ENCODE measurements at places on chromosomes 7 and 10.

DNA sequence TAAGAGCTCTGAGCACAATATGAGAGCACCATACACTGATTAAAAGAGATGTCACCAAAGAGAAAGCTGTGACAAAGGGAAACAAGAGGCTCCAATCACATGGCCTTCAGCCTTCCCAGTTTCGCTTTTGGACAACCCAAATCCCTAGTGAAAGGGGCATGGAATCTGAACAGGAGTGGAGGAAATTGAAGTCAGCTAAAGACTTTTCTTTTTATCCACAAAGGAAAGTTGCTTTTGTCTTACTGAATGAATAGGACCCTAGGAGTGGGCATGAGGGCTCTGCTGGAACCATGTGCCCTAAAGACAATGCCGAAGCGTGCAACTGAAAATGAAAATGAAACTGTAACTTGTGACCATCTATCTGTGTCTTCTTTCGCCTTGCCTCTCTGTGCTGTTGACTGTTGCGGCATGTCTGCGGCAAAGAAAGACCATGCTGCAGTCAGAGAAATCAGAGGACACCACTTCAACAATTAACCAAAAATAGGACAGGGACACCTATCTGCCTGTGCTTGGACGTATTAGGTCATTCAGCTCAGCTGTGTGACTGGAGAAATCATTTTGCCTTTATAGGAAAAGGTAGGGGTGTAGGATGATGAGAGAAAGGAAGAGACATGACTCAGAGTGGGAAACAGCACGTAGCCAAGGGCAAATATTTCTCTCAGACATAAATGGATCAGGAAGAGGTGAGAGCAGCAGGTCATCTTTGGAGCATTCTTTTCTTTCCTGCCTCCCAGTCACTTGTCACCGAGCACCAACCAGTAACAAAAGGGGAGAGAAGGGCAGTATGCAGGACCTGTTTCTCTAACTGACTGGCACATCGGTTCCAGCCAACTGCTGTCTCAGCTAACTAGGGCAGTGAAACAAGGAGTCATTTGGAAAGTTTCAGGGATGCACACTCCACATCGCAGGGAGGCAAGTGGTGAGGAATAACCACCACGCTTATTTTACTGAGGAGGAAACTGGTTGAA is 12.3 kb downstream of the CAV2 start:
- DNase-seq = no peak

GRCh38 chr10:72801263-72801868 is 92.2 kb upstream of the OIT3 start:
- no peak for DNase-seq

DNA sequence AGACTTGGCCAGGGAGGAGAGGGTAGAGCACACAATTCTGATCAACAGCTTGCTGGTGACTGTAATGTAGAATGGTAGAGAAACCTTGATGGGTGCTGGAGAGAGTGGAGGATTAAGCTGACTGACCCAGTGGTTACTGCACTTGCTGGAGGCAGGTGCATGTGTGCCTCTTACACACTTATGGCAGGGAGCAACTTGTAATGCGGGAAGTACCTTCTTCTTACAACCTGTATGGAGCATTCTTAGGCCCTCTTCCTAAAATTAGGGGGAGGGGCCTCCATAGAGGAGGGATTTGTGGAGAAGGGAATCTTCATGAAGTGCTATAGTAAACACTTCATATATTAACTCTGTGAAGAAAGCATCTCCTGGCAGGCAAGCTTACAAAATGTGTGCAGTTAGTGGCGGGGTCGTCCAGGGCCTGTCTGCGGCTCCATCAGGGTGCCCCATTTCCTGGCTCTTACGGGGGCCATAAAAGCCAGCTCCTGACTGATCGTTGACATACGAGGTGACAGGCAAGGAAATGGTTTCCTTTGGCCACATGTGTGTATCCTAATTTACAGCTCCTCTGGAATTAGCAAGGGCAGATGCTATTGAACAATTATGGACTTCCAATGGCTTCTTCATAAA is 113.5 kb downstream of the RTKN2 start:
- DNase-seq = no peak

GRCh38 chr10:3512263-3512662 is 272.7 kb downstream of the KLF6 start:
- DNase-seq = no peak

- no peak for DNase-seq
Observed at GRCh38 chr10:94214481-94214893, 148.3 kb downstream of the NOC3L start.

DNA sequence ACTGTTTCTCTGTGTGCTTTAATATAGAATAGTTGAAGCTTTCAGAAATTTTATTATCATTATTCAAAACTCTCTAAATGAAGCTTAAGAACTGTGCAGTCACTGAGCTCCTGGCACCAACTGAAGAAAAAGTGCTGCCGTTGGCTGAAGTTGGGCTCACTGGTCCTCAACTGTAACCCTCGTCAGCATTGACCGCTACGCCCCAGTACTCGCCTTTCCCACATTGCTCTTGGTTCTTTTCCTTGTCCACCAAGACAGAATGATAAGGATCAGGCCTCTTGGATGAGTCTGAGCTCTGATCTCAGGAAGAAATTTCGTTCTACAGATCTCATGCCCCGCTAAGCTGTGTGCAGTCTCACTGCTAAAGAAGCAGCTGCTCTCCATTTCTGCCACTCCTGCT is 7.9 kb upstream of the TAF3 start:
- no peak for DNase-seq

- DNase-seq = no peak
Observed at GRCh38 chr10:99869581-99870122, 87.2 kb downstream of the ABCC2 start.

- DNase-seq = no peak
Observed at GRCh38 chr7:112199035-112199655, 7.1 kb downstream of the DOCK4 start.

GRCh38 chr7:43511029-43511428 is 71.9 kb upstream of the STK17A start:
- no peak for DNase-seq

DNA sequence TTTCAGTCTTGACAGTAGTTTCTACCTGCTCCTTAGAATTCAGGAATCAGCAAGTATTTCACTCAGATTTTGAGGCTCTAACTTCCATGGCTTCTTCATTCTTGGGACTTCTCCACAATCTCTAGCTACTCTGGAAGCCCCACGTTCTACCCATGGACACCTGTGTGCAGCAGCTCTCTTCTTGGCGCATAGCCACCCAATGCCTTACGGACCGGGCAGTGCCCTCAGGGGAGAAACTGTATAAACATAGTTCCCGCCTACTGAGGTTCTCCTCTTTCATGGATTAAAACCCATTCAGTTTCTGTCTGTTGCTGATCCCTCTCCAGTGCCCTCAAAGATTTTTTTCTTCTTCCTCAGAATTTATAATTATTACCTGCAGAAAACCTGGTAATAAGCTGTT is 177.1 kb downstream of the SORCS1 start:
- no peak for DNase-seq

DNA sequence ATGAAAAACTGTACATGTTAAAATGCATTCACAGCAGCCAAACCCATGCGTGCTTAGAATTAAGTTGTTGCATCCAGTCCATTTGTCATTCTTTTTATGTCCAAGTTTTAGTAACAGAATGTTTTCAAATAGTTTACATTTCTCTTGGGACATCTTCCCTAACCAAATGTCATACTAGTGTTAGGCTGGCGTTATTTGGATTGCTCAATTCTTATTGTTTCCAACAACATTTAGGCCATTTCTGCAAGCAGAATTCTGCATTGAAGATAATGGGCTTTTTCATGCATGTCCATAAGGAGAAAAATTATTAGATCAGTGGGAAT is 203.0 kb downstream of the HIBADH start:
- DNase-seq = no peak

DNA sequence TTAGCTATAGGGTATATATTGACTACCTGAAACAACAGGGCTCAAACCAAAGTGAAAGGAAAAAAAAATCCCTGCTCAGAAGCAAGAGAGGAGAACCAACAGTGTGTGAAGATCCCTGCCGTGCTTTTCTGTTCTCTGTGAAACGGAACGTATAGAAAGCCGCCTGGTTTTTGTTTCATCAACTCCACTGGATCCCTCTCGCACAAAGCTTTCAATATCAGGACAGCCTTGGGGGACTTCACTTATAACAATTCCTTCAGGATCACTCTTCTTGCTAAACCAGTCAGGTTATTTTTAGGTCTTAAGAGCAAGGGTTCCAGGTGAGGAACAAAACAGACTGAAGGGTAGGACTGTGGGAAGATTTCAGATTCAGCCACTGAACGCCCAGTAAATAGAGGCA is 151.1 kb upstream of the CACNA2D1 start:
- no peak for DNase-seq

DNA sequence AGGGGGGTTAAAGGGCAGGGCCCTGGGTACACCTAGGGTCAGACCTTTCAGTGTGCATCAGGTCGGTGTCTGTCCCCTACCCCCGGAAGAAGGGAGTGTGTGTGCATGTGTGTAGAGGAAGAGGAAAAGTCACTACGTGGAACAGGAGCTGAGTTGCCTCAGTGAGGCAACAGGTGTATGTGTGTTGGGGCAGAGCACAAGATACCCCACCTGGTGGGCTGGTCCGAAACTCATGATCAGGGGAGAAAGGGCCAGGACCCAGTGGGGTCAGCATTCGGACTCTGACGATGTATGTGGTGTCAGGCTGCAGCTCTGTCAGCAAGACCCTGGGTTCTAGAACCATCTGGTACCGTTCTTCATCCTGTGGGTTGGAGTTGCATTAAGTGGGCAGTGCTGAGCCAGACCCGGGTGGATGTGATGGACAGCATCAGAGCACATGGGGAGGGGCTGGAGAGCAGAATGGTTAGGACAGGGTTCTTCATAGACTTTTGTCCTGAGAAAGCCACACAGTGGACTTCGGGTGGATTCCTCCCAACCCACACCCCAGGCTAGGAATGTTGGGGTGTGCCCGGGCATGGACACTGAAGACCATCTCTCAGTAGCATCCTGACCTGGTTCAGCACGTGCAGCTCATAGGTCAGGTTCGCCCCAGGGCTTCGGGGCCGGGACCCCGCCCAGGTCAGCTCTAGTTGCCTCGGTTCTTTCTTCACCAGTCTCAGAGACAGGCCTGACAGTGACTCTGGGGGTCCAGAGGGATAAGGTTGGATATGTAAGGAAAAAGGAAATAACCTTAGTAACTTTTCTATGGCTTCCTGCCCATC is 10.7 kb downstream of the EPHA1 start:
- DNase-seq = no peak

DNA sequence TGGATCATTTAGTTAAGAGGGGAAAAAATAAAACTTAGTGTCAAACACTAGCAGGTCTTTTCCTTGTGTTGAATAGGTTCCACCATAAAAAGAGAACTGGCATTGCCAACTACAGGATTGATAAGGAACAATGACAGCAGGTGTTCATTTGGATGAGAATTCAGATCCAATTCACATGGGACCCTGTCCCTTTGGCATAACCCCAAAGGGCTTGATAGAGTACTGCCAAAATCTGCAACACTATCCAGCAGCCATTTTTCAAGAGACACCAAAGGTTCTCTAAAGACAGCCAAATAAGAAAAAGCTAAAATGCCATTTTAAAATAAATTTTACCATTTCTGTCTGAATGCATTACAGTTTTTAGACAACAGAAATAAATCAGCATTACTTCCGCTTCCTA is 422.3 kb downstream of the DGKB start:
- no peak for DNase-seq

DNA sequence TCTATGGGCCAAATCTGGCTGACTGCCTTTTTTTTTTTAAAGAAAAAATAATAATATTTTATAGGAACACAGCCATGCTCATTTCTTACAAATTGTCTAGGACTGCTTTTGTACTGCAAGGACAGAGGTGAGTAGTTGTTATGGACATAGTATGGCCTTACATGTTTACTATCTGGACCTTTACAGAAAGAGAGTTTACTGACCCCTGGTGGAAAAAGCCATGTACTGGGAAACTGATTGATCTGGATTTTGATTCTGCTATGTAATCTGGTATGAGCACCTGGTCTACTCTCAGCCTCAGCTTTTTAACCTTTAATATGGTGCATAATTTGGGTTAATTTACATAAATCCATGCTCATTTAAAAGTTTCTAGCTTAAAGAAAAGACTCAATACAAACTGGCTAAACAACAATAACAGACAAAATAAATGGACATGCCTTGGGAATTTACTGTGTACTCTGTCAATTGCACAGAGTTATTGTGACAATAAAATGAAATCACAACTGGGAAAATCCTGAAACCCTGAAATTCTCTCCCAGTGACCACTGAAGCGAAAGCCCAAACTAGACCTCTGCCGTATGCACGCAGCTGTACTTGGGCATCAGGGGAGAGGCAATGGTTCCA is 260.7 kb downstream of the BMPER start:
- no peak for DNase-seq

Measured in CD4-positive, alpha-beta T cell (primary cell).